ENCODE measurements at places on chromosomes 16 and 17.

DNA sequence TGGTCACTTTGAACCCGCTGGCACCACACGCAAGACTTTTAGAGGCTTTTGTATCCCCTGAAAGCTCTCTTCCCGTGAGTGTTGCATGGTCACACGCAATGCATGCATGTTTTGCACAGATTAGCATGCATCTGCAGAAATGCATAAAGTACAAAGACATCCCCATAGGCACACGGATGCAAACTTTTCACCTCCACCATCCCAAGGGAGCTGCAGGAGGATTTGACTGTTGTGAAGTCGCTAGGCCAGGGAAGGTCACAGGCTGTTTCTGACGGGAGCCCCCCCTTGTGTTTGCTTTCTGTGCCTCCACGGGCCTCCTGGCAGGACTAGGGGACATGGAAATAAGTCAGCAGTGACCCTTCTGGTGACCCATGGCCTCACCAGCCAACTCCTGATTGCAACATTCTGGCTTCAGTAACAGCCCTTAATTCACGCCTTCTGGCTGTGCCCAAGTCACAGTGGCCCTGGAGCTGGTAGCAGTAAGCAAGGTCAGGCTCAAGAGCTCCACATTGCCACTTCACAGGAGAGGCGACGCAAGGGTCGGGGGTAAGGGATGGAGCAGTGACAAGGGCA is 45.1 kb downstream of the SOX9 start:
- DNase-seq: no peak

GRCh38 chr17:20273741-20274500 is 193.4 kb downstream of the LGALS9B start:
- DNase-seq: no peak

DNA sequence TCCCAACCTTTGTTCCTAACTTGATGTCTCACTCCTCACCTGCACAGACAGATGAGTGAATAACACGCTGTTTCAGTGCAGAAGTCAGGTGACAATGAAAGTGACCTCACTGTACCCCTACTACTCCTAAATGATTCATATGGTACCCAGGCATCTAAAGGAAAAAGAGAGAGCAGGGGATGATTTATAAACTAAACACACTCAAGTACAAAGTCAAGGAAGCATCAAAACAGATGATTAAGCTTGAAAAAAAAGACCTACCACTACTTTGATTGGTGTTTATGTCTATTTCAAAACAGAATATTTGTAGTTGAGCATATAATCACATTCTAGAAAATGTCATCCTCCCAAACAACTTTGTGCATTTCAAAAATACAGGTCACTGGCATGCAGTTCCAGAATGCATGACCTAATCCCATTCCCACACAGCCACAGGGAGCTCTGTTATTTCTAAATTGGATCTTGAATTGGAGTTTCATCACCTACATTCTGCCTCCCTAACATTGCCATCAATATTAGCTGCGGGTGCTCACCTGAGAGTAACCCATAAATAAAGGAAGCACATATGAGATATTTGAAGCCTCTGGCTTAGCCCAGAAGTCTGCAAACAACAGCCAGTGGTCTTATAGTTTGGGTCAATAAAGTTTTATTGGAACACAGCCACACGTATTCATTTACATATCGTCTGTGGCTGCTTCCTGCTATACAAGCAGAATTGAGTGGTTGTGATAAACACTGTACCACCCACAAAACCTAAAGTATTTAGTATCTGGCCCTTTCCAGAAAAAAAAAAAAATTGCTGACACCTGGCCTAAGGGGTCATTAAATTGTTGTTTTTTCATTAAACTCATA is 14.0 kb downstream of the HS3ST3A1 start:
- DNase-seq: no peak

DNA sequence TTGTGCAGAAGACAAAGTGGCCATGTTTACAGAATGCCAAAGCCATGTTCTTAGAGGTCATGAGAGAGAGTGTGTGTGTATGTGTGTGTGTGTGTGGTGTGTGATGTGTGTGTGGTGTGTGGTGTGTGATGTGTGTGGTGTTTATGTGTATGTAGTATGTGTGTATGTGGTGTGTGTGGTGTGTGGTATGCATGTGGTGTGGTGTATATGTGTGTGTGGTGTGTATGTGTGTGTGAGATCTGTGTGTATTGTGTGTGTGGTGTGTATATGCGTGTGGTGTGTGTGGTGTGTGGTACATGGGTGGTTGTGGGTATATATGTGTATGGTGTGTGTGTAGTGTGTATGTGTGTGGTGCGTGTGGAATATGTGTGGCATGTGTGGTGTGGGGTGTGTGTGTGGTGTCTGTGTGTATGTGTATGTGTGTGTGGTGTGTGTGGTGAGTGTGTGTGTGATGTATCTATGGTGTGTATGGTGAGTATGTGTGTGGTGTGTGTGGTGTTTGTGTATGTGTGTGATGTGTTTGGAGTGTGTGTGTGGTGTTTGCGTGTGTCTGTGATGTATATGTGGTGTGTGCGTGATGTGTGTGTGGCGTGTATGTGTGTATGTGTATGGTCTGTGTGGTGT is 8.2 kb upstream of the KRT17 start:
- no peak for DNase-seq

DNA sequence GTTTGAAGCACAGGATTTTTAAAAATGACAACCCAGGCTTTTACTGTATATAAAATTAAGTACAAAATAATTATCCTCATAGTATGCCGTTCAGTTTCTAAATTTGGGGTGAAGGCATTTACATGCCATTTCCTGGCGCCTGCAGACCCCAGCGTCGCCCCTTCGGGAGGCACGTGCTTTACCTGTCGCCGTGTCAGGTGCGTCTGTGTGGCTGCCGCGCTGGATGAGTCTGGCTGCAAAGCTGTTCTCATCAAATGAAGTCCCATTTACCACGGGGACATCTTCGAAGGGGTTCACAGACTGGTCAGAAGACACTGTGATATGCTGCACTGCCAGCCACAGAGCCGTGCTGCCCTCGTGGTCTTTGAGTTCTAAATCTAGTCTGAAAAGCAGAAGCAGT is 51.8 kb downstream of the CYB5D2 start:
- no peak for DNase-seq

DNA sequence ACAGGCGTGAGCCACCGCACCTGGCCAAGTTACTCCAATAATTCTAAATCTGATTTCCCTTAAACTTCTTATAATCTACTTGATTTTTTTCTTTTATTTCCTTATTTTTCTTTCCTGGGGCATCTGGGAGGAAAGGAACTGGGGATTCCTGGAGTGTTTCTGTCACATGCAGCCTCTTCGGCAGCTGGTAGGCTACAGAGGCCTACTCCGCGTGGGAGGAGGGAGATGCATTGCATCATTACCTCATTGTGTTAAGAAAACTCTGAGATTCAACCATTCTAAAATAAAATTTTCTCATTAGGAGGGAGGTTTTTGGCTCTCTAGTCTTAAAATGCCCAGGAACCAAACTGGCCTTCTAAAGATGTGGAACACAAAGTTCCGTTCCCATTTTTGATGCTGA is 64.0 kb downstream of the SOX9 start:
- DNase-seq: no peak

- no peak for DNase-seq
These were observed 10.3 kb upstream of the MLYCD start for GRCh38 chr16:83888672-83889044.
